ENCODE measurements at places on chromosomes 2 and 18. TPM values are rescaled to one million over a fixed set of nuclear protein-coding genes. Genes with fewer than 3 reads are reported as not detected.

ABCG5 gene
- not detected for total RNA-seq

MYL1 gene
- total RNA-seq = not detected

TNS1 gene
- 18.5 TPM for total RNA-seq

GALNT13 gene
- 10.7 TPM for total RNA-seq

PSMA8 gene
- not detected for total RNA-seq

Measured in A549 treated with GW870086 at 1 μM for 4 hours (cell line).